Naive B cell (primary cell): ENCODE measurements at places on chromosomes 1 and 21.

DNA sequence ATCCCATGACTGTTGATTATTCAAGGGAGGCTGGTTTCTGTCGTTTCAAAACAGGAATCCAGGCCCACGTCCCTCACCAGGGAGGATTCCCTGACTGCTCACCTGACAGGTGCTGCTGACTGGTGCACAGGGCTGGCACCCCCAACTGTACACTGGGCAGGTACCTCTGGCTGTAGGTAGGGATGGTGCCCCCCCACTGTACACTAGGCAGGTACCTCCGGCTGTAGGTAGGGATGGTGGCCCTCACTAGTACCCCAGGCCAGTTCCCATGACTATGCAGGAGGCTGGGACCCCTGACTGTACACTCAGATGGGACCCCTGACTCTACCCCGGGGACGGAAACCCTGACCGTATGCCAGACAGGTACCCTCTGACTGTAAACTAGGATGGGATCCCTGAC is 33.6 kb upstream of the PDE9A start:
- no peak for DNase-seq

DNA sequence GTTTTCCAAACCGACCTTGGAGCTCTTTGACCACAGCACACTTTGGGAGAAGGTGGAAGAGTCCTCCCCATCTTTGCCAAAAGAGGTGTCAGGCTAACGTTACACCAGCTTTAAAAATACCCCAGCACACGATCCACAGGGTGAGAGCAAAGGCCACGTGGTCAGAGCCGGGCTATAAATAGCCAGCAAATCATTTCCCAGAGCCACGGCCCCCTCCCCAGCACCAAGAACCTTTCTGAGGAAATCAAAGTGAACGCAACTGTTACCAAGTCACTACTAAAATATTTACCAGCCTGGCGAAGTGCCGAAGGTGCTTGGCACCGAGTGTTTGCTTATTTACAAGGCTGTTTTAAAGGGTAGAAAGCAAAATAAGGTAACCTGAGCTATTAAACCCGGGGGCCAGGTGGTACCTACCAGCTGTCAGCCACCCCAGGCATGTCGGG is 72.4 kb downstream of the CASZ1 start:
- DNase-seq = no peak

DNA sequence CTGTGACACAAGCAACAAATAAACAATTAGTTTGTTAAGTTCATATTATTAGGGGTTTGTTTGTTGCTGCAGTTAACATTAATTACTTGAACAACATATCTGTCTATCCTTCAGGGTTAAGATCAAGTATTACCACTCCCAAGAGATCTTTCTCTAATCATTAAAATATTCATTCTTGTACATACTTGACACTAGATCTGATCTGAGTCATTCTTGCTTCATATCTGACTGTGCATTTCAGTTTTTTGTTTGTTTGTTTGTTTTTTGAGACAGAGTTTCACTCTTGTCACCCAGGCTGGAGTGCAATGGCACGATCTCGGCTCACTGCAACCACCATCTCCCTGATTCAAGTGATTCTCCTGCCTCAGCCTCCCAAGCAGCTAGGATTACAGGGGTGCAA is 613.3 kb upstream of the PLXNA2 start:
- DNase-seq = no peak

- DNase-seq = no peak
These were observed 734.4 kb downstream of the PLA2G4A start for GRCh38 chr1:187563191-187563590.

- no peak for DNase-seq
These were observed 499.3 kb downstream of the NEGR1 start for GRCh38 chr1:71783071-71783470.

- no peak for DNase-seq
These were observed 48.1 kb upstream of the FOXO6 start for GRCh38 chr1:41312991-41313645.

DNA sequence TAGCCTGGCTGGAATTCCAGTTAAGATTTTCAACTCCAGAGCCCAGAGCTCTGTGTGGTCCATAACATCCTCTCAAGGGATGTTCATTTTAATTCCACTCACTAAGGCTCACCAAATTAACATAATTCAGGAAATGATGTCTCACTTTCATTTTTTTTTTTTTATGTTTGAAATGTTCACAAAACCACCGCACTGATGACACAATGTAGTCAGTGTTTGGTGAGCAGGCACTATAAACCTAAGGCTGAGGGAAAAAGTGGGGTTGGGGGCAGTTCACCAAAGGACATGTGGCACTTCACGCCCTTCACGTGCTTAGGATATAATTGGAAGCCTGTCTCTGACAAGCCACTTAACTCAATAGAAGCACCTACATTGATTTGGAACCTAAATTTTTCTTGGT is 177.3 kb upstream of the CAMK1G start:
- DNase-seq = no peak
